ENCODE measurements at places on chromosomes 1 and 21. TPM values are rescaled to one million over a fixed set of nuclear protein-coding genes. Genes with fewer than 3 reads are reported as not detected.

MCOLN3 gene
- total RNA-seq, result 3.8 TPM

SLC16A4 gene
- 16.6 TPM for total RNA-seq

CLCNKB gene
- total RNA-seq, result 0.12 TPM

HSD11B1 gene
- total RNA-seq, result 10.6 TPM
